ENCODE measurements at places on chromosomes 12 and 14.

DNA sequence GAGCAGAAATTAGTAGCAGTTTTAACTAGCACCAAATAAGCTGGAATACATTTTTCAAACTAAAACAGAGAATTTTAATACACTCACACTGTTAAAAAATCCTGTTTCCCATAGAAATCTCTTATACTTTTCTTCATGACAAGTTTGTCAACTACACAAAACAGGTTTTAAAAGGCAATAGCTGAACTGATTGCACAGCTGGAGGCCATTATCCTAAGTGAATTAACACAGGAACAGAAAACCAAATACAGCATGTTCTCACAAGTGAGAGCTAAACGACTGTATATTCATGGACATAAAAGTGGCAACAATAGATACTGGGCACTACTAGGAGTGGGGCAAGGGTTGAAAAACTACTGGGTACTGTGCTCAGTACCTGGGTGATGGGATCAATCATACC, 11.6 kb upstream of the HAL start:
- DNase-seq: no peak
- H3K27me3 ChIP-seq: no peaks in the 10 kb centered on the region
- no peak overlapping the region for H3K4me3 ChIP-seq
- H3K27ac ChIP-seq: no peak overlapping the region
- peaks cover 12% of the 10 kb centered on the region for H3K36me3 ChIP-seq

DNA sequence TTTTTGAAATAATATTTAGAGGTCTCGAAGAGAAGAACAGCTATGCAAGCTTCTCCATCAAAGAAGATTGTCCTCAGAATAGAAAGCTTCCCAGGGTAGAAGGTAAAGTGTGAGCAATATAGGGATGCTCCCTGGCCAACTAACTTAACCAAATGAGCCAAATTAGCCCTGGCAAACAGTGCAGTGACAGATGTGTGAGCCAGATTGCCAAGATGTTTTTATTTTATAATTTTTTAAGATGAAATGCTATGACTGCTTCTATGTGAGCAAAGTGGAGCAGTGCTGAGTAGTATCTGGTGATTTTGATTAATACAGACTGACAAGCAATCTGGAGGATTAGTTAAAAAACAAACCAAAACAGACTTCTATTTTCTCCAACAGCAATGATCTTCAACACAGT, 202.1 kb downstream of the NOVA1 start:
- H3K36me3 ChIP-seq: no peaks in the 10 kb centered on the region
- DNase-seq: no peak
- no peak overlapping the region for H3K4me3 ChIP-seq
- H3K27me3 ChIP-seq: no peaks in the 10 kb centered on the region

GRCh38 chr12:12872934-12873275, 18.5 kb upstream of the GPRC5A start:
- no peak overlapping the region for H3K4me3 ChIP-seq
- H3K4me1 ChIP-seq: peaks cover 2% of the 10 kb centered on the region
- DNase-seq: no peak
- no peaks in the 10 kb centered on the region for H3K27me3 ChIP-seq
- H3K36me3 ChIP-seq: no peaks in the 10 kb centered on the region
- no peak overlapping the region for H3K27ac ChIP-seq

GRCh38 chr12:71873821-71874220, 34.3 kb downstream of the TBC1D15 start:
- H3K36me3 ChIP-seq: no peaks in the 10 kb centered on the region
- no peak overlapping the region for H3K4me3 ChIP-seq
- no peak for DNase-seq
- no peaks in the 10 kb centered on the region for H3K27me3 ChIP-seq
- H3K4me1 ChIP-seq: no peaks in the 10 kb centered on the region

- no peaks in the 10 kb centered on the region for H3K36me3 ChIP-seq
- no peaks in the 10 kb centered on the region for H3K27me3 ChIP-seq
- H3K4me1 ChIP-seq: peaks cover 5% of the 10 kb centered on the region
- H3K27ac ChIP-seq: no peak overlapping the region
- no peak for DNase-seq
These were observed 13.0 kb upstream of the GPR68 start for GRCh38 chr14:91257328-91258010.

DNA sequence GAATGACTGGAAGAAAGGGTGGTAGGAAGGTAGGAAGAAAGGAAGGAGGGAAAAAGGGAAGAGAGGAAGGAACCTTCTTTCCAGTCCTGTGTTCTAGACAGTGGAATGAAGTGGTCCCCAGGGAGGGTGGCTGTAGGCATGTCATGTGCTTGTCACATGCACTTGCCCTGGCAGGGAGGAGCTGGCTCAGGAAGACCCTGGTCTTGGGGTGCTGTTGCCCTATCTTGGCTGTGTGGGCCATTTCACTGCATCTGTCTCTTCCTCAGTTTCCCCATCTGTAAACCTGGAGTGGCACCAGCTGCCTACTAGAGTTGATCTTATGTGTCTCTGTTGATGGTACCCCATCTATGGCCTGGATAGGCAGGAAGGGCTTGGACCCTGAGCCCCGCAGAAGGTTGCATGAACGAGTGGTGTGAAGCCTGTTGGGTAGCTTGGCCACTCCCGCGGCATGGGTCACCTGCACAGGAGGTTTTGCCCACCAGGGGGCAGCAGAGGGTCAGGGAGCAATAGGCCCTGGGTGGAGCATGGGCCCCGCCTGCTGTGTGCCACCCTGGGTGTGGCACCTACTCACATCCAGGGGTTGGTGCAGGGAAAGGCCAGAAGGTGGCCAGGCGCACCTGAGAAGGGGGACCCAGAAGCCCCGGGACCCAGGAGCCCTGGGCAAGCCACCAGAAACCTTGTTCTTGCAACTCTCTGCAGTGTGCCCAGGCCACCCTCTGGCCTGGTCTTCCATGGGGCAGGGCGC, 25.1 kb downstream of the MEG3 start:
- no peak overlapping the region for H3K4me3 ChIP-seq
- no peak overlapping the region for H3K27ac ChIP-seq
- H3K36me3 ChIP-seq: no peaks in the 10 kb centered on the region
- H3K27me3 ChIP-seq: no peaks in the 10 kb centered on the region
- peak; percentile 35 for DNase-seq
- no peaks in the 10 kb centered on the region for H3K4me1 ChIP-seq

DNA sequence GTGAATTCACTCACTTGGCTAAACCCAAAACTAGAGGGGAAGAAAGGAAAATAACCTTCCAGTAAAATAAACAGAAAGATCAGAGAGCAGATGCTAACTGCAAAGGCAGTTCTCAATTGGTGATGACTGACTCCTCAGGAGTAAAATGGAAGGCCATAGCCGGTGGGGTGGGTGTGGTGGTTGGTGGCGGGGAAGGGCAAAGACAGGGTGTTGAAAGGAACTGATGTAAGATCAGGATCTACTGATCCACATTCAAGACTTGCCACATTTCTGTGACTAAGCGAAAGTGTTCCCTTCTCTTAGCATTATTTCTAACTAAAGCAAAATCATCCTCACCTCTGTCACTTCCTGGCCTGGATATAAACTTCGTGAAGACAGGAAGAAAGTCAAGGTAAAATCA, 26.3 kb upstream of the TC2N start:
- H3K27ac ChIP-seq: no peak overlapping the region
- H3K27me3 ChIP-seq: no peaks in the 10 kb centered on the region
- no peaks in the 10 kb centered on the region for H3K4me1 ChIP-seq
- H3K36me3 ChIP-seq: no peaks in the 10 kb centered on the region
- H3K4me3 ChIP-seq: no peak overlapping the region

GRCh38 chr12:68675101-68675842, 11.5 kb upstream of the NUP107 start:
- no peak overlapping the region for H3K4me3 ChIP-seq
- no peaks in the 10 kb centered on the region for H3K27me3 ChIP-seq
- no peak overlapping the region for H3K27ac ChIP-seq

GRCh38 chr14:96617635-96618034, 115.5 kb downstream of the PAPOLA start:
- H3K27me3 ChIP-seq: no peaks in the 10 kb centered on the region
- no peaks in the 10 kb centered on the region for H3K4me1 ChIP-seq
- no peak overlapping the region for H3K4me3 ChIP-seq

DNA sequence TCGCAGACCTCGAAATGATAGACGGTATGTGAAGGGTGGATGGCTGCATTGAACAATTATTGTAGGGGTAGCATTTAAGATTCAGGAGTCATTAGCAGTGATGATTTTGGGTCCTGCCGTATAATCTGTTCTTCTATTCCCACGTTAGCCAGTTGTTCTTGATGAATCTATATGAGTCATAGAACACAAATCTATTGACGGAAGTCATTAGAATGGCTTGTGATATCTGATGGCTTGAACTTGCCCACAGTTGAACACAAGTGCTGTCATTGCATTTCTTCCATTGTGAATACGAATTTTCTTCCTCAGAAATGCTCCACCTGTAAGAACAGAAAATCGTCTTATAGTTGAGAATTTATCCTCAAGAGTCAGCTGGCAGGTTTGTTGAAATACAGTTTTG, 1.9 kb downstream of the SRSF5 start:
- no peak overlapping the region for H3K4me3 ChIP-seq
- no peak overlapping the region for H3K27ac ChIP-seq
- H3K27me3 ChIP-seq: no peaks in the 10 kb centered on the region
- peaks cover 32% of the 10 kb centered on the region for H3K36me3 ChIP-seq
- no peak for DNase-seq

DNA sequence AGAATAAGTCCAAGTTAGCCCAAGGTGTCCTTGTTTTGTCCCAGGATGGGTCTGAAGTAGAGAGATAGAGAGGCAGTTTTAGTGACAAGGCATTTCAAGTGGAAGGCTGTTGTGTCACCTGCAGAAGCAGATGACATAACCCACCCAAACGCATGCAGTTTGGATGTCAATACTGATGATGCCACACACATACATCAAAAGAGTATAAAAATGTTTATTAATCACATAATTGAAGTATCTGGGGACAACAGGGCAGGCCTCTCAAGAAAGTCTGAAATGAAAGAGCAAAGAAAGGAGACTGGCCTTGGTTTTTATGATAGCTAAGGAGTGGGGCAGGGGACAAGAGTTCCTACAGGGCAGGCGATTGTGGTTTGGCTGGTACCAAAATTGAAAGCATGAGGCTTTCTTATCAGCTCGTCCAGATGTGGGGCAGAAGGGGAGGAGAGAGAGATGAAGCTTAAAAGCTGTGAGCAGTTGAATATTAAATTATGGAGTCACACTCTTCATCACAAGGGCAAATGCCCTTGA, 78.4 kb upstream of the TSPAN8 start:
- H3K27me3 ChIP-seq: no peaks in the 10 kb centered on the region
- no peak for DNase-seq
- no peak overlapping the region for H3K27ac ChIP-seq
- no peaks in the 10 kb centered on the region for H3K4me1 ChIP-seq
- H3K36me3 ChIP-seq: no peaks in the 10 kb centered on the region

GRCh38 chr12:39986674-39987073, 119.2 kb downstream of the SLC2A13 start:
- H3K4me1 ChIP-seq: no peaks in the 10 kb centered on the region
- H3K4me3 ChIP-seq: no peak overlapping the region
- H3K27ac ChIP-seq: no peak overlapping the region
- DNase-seq: no peak

- peaks cover 36% of the 10 kb centered on the region for H3K27me3 ChIP-seq
- no peaks in the 10 kb centered on the region for H3K36me3 ChIP-seq
- DNase-seq: no peak
- no peaks in the 10 kb centered on the region for H3K4me1 ChIP-seq
- H3K4me3 ChIP-seq: peak within 1 kb of the TSS; percentile 74
These were observed at the start of gene VASH1 for GRCh38 chr14:76761136-76761959. VASH1 (plus strand) TSS chr14:76761468; CDS start chr14:76762822, 1,354 bp downstream.

- no peaks in the 10 kb centered on the region for H3K4me1 ChIP-seq
- no peak overlapping the region for H3K4me3 ChIP-seq
- peaks cover 19% of the 10 kb centered on the region for H3K36me3 ChIP-seq
- no peak overlapping the region for H3K27ac ChIP-seq
- DNase-seq: no peak
These were observed 26.5 kb downstream of the WDHD1 start for GRCh38 chr14:55000381-55000780.

DNA sequence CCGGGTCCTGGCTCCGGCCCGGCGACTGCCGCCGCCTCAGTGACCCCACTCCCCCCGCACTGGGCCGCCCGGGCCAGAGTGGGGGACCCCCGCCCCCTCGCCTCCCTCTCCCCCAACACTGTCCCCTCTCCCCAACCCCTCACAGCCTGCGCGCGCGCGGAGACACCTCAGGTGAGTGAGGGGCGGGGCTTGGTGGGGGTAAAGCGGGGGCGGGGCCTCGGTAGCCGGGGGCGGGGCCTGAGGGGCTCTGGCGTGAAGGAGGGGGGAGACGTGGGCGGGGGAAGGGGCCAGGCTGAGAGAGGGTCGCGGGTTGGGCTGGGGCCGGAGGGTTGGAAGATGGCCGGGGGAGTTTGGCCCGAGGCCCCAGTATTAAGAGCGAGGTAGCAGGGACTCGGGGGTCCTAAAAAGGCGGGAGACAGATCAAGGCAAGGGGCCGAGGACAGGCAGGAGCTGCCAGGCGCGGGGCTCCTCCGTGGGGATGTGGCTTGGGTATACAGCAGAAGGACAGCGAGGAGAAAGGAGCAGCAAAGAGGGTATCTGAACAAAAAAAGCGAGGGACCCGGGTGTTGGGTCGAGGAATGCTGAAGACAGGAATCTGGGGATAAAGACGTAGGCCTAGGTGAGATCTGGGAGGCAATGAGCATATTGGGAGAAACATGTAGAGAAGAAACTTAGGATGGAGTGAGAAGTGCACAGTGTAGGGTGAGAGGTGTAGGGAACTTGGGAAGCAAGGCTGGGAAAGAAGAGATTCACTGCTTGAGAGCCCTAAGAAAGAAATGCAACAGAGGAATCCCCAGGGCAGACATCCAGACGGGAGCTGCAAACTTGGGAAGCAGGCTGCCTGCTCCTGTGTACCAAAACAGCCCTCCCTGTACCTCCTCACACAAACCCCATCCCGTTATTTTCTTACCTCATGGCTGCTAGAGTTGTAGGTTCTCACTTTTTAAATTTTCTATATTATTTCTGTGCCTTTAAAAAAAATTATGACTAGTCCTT, 10.8 kb downstream of the SUOX start:
- no peaks in the 10 kb centered on the region for H3K4me1 ChIP-seq
- H3K36me3 ChIP-seq: peaks cover 6% of the 10 kb centered on the region
- peak overlapping the region; percentile 84 for H3K4me3 ChIP-seq
- H3K27me3 ChIP-seq: no peaks in the 10 kb centered on the region
- no peak for DNase-seq

- no peak for DNase-seq
- no peaks in the 10 kb centered on the region for H3K27me3 ChIP-seq
- H3K4me3 ChIP-seq: no peak overlapping the region
- no peaks in the 10 kb centered on the region for H3K4me1 ChIP-seq
- H3K36me3 ChIP-seq: no peaks in the 10 kb centered on the region
- no peak overlapping the region for H3K27ac ChIP-seq
These were observed 354.8 kb downstream of the AEBP2 start for GRCh38 chr12:19794116-19794515.

DNA sequence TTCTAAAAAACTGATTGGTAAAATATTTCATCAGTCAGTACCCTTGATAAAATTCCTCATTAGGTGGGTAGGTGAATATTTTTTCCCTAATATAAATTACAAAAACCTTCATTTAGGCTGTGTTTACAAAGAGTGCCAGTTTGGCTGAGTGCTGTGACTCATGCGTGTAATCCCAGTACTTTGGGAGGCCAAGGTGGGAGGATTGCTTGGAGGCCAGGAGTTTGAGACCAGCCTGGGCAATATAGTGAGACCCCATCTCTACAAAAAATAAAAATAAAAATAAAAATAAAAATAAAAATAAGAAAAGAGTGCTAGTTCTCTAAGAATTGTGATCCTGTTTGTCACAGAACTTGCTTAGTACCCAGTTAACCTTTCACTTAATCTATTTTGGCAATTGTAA, 398.4 kb upstream of the RGS6 start:
- no peak for DNase-seq
- H3K4me1 ChIP-seq: no peaks in the 10 kb centered on the region
- H3K4me3 ChIP-seq: no peak overlapping the region
- no peak overlapping the region for H3K27ac ChIP-seq
- no peaks in the 10 kb centered on the region for H3K27me3 ChIP-seq

- H3K4me3 ChIP-seq: no peak overlapping the region
- no peak overlapping the region for H3K27ac ChIP-seq
- H3K4me1 ChIP-seq: no peaks in the 10 kb centered on the region
These were observed 72.2 kb upstream of the RASSF3 start for GRCh38 chr12:64538121-64538520.

Data from iPS DF 6.9 (cell line).